Activated CD4-positive, alpha-beta T cell treated with anti-CD3 and anti-CD28 coated beads, Interleukin-2, amount 50 U/mL, for 1 hour (primary cell): ENCODE measurements at places on chromosomes 7 and 10.

DNA sequence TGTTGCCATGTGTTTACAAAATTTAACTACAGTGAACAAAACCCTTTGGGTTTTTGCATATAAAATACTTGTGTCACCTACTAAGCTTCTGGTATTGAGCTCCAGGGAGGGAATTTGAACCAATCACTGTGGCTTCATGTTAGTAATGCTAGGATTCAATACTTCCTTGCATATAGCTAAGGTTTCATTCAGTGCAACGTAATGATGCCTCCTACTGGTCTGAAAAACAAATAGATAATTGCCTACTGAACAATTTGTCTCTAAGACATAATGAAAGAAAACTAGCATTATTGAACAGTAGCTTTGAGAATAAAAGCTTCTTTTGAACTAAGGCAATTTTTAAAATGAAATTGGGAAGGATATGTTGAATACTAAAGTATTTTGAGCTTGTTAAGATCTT is 244.4 kb downstream of the ZWINT start:
- DNase-seq, result no peak

GRCh38 chr7:15972862-15973275 is 286.4 kb upstream of the MEOX2 start:
- no peak for DNase-seq

DNA sequence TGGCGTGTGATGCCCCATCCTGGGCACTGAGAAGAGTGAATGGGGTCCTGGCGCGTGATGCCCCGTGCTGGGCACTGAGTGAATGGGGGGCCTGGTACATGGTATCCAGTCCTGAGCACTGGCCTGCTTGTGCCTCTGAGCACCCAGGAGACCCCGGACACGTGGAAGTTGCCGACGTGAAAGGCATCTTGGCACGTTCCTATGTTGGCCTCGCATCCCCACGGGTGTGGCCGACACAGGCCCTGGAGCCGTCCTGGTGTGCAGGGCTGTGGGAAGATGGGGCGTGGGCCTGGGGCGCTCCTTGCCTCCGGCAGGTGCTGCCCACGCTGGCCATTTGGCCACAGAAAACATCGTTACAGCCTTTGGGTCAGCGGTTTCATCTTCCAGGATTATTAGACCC is 35.5 kb downstream of the CFAP46 start:
- no peak for DNase-seq

DNA sequence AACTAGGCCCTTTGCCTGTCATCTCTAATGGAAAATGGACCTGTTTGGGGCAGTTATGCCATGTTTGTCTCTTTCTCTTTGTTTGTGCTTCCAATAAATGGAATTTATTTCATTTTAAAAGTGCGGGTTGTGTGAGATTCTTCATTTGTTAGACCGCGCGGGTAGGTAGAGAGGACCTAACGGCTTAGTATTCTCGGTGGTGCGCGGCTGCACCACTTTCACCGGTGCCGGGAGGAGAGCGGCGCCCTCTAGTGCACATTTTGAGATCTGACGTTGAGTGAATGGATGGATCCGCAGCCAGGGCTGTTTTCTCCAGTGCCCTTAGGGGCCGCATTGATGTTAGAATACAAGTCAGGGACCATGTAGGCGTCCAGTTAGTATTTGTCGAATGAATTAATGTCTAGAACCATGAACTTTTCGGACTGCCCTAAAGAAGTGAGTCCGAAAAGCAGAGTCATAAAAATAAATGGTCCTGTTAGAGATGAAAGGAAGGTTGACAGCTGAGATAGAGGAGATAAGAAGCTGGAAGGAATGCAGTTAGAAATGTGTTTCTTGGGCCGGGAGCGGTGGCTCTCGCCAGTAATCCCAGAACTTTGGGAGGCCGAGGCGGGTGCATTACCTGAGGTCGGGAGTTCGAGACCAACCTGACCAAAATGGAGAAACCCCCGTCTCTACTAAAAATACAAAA is 29.3 kb upstream of the GIMAP8 start:
- peak; percentile 86 for DNase-seq

DNA sequence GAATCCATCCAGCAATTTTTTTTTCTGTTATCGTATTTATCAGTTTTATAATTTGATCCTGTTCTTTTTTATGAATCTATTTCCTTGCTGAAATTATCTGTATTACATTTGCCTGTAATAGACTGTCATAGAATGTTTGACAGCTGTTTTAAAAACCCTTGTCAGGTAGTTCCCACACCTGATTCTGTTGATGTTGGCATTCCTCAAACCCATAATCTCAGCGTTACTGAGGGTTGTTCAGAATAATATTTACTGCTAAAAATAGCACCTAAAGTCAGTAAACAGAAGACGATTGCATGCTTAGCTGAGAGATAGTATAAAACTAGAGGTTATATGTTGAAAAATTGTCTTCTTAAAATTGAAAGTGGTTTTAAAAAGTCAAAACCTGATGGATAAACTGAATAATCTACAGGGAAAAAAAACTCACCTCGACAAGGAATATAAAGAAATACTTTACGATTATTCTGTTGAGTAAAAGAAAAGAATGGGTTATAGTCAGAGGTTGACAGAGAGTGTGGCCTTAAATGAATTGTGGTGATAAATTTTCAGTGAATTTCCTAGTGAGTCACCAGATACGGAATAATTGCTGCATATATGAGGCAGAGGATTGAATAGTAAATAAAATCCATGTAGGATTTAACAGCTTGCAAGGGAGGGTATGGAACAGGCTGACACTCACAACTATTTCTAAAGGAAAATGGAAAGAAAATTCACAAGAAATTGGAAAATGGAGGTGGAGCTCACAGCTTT is 824.1 kb upstream of the IGFBP3 start:
- no peak for DNase-seq

GRCh38 chr7:101171442-101171837 is 6.1 kb upstream of the VGF start:
- no peak for DNase-seq

DNA sequence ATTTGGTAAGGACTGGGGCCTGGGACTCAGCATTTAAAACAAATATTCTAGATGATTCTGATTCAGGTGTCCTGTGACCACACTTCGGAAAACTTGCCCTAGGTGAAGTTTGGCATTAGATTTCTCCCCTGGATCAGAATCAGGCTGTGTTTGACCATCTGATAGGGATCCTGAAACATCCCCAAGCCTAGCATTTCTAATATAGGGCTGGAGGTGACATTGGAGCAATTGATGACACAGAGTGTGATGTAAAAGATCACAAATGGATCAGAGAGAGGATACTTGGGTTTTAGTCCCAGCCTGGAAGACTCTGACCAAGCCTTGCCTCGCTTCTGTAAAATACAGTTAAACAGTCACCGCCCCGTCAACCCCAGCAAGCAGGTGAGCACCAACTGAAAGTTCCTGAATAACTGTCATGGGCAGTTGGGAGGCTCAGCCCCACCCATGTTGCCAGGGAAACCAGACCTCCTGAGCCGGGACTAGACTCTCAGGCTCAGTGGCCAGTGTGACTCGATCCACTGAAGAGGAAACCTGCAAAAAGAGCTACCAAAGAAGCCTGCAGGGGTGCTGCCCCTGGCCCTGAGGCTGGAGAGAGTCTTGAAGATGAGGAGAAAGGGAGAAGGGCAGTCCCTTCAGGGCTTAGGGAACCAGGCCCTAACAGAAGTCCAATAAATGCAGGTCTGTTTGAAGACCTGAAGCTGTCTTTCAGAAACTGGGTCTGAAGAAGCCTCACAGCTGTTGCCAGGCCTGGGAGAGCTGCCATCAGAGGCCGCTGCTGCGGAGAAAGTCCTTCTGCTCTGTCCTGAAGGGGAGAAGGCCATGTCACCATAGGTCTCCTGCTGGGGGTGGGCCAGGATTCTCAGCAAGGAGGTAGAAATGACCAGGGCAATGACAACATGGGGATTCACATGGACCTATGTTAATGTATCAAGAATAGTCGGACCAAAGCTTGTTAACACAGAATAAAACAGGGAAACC is 126.1 kb upstream of the KCNMA1 start:
- no peak for DNase-seq

DNA sequence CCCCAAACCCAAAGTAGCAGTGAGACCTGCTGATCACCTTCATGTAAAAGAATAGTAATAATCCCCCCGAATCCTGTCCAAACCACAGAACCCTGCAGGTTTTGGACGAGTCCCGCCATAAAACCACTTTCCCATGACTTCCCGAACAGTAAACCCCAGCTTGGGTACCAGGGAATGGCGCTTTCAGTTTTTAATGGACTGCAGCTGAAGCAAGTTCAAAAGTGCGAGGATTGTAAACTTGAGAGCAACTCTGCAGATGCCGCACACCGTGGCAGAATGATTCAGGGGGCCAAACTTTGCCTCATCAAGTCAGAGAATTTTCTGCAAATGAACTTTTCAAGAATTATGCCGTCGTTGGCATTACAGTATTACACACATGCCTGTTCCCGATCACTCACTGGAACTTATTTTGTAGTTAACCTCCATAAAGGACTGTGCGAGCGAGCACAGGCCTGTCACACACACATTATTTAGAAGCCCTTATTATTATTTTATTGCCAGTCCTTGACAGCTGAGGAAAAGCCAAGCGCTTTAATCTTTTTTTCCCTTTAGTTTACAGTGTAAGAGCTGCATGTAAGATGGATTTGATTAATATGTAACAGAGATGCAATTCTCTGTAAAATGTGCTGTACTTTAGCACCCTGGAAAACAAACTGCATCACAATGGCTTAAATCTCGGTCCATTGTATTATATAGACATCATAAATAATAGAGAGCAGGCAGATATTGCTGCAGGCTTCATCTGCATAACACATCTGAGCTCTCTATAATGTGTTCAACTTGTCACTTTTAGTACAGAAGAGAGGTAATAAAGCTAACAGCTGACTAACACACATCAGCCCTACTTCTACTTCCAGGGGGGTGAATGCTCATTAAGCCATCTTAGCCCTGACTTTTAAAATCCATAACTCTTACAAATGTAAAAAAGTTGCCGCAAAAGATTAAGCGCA is 493.5 kb upstream of the GALNT17 start:
- DNase-seq, result no peak

GRCh38 chr7:77402818-77403217 is 13.3 kb downstream of the GSAP start:
- DNase-seq, result no peak

- no peak for DNase-seq
Observed at GRCh38 chr10:104406715-104407650, 53.4 kb downstream of the CFAP58 start.

GRCh38 chr10:31133792-31134310 is 102.2 kb upstream of the ZNF438 start:
- DNase-seq, result peak; percentile 66

GRCh38 chr7:422886-423225 is 96.8 kb downstream of the PDGFA start:
- no peak for DNase-seq

GRCh38 chr7:87217983-87218653 is 1.4 kb downstream of the TMEM243 start:
- no peak for DNase-seq

DNA sequence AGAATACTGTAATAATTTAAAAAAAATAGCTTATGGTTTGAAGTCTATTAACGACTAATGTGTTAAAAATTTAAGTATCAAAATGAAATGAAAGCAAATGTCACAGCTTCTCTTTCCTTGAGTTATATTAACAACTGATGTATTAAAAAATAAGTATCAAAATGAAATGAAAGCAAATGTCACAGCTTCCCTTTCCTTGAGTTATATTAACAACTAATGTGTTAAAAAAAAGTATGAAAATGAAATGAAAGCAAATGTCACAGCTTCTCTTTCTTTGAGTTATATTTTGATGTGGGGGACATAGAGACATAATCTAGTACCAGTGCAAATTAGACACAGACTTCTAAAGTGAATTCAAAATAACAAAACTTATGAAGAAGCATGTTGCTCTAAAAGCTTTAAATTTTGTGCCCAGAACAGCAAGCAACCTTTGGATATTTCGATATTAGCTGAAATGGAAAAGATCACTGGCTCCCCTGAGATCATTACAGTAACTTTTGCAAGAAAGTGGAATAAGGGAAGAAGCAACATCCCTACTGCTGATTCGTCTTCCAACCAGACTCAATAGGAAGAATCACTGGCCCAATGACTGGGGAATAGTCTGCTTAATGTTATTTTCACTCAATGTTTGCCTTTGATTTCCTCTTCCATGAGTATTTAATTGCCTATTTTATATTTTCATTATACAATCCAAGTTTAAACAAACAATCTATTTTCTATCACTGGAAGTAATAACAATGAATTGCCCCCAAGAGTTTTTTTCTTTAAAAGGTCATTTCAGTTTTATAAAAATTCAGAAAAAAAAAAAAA is 8.0 kb downstream of the SKAP2 start:
- no peak for DNase-seq

DNA sequence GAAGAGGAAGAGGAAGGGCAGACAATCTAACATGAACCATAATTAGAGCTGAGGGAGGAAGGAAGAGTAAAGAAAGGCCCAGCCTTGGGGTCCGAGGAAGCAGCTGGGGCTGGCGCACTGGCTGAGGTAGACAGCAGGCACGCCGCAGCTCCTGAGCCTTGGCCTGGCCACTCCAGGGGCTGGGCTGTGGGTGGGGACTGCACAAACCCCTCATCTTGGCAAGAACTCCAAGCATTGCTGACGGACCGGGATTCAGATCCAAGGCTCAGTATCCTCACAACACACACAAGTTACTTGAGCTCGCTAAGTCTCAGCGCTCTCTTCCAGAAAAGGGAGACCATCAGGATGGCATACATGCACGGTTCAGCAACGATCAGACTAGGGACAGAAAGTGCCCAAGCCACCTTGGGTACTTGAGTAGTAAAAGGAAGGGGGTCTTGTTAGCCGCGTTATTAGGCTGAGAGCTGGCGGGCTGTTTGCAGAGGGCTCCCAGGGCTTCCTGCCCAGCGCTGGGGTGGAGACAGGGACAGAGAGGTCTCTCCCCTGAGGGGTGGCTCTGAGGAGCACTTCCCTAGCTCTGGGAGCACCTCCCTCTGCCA is 4.5 kb downstream of the TNS3 start:
- no peak for DNase-seq

GRCh38 chr10:124629415-124629814 is 114.8 kb downstream of the FAM53B start:
- DNase-seq, result no peak

DNA sequence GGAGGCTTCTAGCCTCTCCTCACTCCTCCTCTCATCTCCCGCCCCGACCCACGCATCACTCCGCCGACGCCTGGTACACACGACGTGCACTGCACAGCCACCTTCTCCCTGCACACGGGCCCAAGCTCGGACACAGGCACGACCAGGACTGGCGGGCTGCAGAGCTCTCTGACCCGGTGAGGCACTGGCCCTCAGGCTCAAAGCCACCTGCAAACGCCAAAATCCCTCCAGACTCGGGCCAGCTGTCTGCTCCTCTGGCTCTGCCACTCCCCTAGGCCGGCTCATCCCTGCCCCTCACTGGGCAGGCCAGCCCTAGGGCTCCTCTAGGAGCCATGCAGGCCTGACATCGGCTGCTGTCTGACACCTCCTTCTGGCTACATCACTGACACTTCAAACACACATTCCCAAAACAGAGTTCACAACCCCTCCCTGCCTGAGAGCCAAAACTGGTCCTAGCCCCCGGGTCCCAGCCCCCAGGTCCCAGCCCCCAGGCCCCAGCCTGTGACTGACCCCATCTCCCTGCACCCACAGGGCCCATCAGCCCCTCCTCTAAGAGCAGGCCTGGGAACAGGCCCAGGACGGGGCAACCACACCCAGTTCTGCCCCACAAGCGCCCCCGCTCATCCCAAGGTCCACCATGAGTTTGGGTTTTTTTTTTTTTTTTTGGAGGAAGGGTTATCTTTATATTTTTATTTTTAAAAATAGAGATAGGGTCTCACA is 35.1 kb downstream of the MAD1L1 start:
- no peak for DNase-seq
